Right kidney (tissue), 9 donors: ENCODE measurements at places on chromosomes 7 and 10.

DNA sequence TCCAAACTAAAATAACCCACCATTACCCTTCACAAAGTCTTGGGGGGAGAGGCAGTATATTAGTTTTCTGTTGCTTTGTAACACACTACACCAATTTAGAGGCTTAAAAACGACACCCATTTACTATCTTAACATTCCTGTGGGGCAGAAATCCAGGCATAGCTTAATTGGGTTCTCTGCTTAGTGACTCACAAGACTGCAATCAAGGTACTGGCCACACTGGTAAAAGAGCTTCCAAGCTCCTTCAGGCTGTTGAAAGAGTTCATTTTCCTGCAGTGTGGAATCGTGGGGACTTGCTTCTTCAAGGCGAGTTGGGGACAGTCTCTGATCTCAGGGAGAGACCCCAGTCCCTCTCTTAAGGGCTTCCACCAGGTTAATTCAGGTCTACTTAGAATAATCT, 139.1 kb downstream of the XPNPEP1 start:
- no peak for DNase-seq

- no peak for DNase-seq
Observed at GRCh38 chr7:67890316-67890715, 893.7 kb downstream of the TYW1 start.

GRCh38 chr7:50707236-50708006, 75.3 kb downstream of the GRB10 start:
- DNase-seq = no peak

DNA sequence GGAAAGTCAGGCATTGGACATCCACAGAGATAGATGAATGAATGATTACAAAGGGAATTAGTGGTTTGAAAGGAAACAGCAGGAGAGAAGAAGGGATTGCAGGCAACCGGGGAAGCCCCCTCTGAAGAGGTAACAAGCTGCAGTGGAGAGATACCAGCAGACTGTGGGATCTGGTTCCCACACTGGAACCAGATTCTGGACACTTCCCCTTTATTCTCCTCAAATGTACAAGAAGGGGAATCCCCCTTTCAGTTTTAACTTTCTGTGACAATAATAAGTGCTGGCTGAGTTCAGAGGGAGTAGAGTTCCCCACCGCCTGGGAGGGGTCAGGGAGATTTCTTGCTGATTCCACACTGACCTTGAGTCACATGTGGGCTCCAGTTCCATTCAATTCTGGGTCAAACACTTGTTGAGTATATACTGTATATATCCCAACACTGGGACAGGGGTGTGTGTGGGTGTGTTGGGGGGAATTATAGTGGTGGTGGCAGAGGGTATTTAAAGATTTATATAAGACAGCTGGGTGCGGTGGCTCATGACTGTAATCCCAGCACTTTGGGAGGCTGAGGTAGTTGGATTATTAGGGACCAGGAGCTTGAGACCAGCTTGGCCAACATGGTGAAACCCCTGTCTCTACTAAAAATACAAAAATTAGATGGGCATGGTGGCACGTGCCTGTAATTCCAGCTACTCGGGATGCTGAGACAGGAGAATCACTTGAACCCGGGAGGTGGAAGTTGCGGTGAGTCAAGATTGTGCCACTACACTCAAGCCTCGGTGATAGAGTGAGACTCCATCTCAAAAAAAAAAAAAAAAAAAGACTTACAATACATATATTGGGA, 16.5 kb upstream of the DDIT4 start:
- no peak for DNase-seq

DNA sequence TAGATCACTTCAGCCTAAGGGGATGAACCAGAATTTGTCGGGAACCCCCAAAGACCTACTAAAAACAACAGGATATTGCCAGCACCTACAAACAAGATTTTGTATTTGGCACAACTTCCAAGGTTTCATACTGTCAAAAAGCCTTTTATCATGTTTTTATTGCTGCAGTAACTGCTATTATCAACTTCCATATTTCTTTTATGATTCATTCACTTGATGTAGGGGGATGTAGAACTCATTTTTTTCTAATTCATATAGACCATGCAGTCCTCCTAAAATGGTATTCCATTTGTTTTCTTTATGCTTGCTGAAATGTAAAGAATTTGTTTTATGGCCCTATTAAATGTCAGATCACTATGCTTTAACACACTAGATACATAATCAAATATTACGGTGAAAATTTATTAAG, 30.0 kb upstream of the WNT16 start:
- no peak for DNase-seq

DNA sequence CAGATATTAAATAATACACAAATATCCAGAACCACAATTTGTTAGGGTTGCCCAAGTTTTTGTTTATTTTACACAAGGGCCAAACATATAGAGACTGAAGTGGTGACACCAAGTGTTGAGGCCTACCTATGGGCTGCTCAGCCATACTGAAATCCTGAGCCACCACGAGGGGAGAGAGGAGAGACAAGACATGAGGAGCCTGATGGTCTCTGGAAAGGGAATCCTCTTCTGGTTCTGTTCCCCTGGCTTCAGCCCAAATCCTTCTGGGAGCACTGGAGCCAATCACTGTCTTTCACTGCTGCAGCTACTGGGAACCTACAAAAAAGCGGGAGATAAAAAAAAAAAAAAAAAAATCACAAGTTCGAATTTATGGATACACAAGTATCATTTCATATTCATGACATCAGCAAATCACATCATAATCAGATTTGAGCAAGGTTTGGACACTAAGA, 1.9 kb downstream of the SKIDA1 start:
- DNase-seq = peak; percentile 66

- DNase-seq = no peak
Observed at GRCh38 chr7:108099713-108100112, 30.4 kb downstream of the LAMB4 start.

DNA sequence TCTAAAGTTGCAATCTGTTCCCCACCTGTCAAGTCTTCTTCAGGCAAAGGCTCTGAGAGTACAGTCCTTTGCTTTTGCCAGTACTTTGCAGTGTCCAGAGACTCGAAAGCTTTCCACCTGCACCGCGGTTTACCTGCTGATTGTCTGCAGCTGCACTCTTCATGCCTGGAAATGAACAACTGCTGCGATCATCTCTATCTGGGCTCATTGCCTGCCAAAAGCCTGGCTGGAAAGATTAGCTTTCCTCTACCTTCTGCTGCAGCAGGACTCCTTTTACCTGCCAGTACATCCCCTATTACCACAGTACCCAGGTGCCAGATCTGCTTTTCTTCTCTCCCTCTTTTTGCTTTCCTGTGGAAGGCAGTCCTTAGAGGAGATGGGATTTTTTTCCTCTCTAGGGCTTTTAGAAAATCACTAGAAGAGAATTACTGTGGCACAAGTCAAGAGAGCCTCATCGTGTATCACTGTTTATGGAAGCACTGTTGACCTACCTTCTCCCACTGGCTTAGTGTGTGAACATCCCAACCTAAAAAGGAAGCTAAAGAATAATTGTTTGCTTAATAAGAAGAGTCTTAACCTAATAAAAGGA, 2.2 kb downstream of the STRIP2 start:
- no peak for DNase-seq
